Activated T-cell treated with anti-CD3 and anti-CD28 coated beads, Interleukin-2, amount 50 U/mL, for 1 hour (primary cell): ENCODE measurements at places on chromosomes 3 and 15.

DNA sequence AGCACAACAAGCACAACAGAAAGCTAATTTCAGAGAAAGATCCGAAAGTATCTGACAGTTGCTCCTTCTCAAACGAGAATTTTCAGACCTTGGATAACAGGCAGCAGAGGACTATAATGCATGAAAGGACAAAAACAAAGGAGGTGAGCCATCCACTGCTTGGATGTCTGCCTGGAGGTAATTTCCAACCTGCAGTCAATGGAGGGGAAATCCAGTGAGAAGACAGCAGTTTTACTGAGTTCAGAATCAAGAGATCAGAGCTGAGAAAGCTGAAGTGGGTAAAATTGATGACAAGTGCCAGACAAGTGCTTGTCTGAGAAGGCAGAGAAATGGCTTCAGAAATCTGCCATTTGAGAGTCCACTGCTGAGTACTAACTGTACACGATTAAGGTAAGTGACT is 22.1 kb downstream of the UBE3A start:
- DNase-seq, result no peak

GRCh38 chr3:174441588-174442301 is 417.4 kb upstream of the NAALADL2 start:
- no peak for DNase-seq

GRCh38 chr3:171566803-171567422 is 106.7 kb upstream of the TNIK start:
- DNase-seq, result no peak

DNA sequence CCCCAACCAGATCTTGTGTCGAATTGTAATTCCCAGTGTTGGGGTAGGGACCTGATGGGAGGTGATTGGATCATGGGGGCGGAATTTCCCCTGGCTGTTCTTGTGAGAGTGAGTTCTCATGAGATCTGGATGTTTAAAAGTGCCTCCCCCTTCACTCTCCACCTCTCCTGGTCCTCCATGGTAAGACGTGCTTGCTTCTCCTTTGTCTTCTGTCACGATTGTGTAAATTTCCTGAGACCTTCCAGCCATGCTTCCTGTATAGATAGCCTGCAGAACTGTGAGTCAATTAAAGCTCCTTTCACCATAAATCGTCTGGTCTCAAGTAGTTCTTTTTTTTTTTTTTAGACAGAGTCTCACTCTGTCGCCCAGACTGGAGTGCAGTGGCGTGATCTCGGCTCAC is 42.3 kb downstream of the NR1D2 start:
- DNase-seq, result no peak

GRCh38 chr3:41104147-41104546 is 95.2 kb upstream of the CTNNB1 start:
- no peak for DNase-seq

DNA sequence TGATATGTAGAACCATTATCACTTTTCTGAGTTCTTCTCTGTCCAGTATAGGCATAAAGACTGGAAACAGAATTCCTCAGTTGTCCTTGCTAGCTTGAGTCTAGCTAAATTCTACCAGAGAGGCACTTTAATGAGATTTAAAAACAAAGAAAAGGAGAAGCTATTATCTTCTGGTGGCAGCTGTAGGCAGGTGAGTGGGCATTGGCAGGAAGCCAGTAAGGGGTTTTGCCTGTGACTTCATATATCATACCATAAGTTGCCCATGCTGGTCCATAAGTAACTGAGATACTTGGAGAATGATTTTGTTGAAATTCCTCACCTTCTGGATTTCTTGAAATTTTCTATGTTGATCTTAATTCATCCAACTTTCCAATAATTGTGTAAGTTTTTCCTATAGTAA is 402.3 kb upstream of the TGFBR2 start:
- DNase-seq, result no peak

GRCh38 chr3:66437341-66437929 is 63.4 kb downstream of the LRIG1 start:
- DNase-seq, result no peak
